ENCODE measurements at places on chromosomes 16 and 17. TPM values are rescaled to one million over a fixed set of nuclear protein-coding genes. Genes with fewer than 3 reads are reported as not detected.

DNA sequence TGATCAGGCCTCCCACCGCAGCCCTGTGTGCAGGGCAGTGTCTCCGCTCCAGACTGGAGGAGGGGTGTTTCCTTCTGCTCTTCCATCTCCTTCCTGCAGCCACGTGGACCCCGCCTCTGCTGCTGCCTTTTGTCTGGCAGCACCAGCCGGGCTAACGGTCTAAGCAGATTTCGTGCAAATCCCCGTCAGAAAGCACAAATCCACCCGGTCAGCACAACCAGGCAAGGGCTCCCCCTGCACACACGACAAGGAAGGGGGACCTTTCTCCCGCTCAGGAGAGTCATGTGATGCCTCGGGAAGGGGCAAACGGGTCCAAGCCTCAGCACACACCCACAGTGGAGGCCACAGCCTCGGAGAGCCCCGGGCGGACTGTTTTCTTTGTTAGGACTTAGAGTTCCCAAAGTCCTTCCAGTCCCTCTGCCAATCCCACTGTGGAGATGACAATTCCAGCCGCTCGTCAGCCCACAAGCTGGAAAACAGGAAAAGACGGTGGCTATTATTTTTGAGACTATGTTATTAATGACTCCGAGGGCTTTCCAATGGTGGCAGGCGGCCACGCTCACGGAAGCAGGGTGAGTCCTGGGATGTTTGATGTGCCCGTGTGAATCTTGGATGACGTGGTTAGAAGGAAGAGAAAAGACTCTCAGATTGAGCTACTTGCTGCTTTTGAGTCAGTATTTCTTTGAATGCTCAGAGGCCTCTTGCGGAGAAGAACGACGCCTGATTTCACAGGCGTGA is 22.5 kb upstream of the MEAK7 start:
- H3K36me3 ChIP-seq = peaks cover 11% of the 10 kb centered on the region
- peaks cover 11% of the 10 kb centered on the region for H3K4me1 ChIP-seq
- peaks cover 4% of the 10 kb centered on the region for H3K27me3 ChIP-seq
- DNase-seq = no peak
- no peak overlapping the region for H3K4me3 ChIP-seq
- no peak overlapping the region for H3K27ac ChIP-seq

CDH15 gene
- total RNA-seq = not detected

FA2H gene
- 0.21 TPM for total RNA-seq

PRPSAP1 gene
- total RNA-seq = 63.0 TPM

ZPBP2 gene
- not detected for total RNA-seq

Measured in activated CD4-positive, alpha-beta T cell treated with anti-CD3 and anti-CD28 coated beads, Interleukin-2, amount 10 ng/mL, durations not matched to agents 7 days and 5 days (primary cell).